Activated naive CD4-positive, alpha-beta T cell treated with Interleukin-2 at 50 U/mL for 16 hours (primary cell): ENCODE measurements at places on chromosomes 7 and 10.

- no peak for DNase-seq
These were observed 21.0 kb upstream of the ABI1 start for GRCh38 chr10:26881600-26882331.

DNA sequence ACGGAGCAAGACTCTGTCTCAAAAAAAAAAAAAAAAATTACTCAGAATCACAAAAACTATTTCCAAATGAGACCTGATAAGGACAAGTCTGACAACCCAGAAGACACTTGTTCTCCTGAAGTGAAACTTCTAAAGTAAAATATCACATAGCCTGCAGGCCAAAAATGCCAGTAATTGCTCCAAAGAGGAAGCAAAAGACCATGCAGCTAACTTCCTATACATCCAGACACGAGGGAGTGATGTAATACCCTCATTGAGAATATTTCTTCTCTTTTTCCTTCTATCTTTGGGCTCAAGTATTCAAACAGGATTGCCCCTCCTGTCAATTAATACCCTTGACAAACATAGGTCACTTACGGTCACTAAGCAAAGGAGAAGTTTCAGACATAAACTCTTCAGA lies 31.2 kb downstream of the ARMH3 start:
- no peak for DNase-seq

- DNase-seq, result no peak
These were observed 112.8 kb upstream of the CARD11 start for GRCh38 chr7:3156508-3156907.

DNA sequence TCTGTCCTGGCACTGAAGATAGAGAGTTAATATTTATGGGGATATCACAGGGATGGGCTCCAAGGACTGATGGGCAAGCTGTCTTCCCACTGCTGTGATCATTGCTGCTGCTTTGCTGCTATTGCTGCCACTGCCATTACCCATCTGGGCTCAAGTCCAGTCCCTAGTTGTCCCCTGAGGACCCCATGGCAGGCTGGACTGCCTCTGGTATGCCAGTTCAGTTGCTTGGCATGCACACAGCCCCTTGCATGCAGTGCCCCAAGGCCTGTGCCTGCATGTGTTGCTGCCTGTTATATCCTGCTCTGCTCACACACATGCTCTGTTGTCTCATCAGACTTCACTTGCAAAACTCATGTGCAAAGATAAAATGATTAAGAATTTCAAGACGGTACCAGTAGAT lies 109.5 kb downstream of the ADRA2A start:
- no peak for DNase-seq

GRCh38 chr7:70415179-70415972 lies 716.6 kb upstream of the GALNT17 start:
- DNase-seq, result no peak

DNA sequence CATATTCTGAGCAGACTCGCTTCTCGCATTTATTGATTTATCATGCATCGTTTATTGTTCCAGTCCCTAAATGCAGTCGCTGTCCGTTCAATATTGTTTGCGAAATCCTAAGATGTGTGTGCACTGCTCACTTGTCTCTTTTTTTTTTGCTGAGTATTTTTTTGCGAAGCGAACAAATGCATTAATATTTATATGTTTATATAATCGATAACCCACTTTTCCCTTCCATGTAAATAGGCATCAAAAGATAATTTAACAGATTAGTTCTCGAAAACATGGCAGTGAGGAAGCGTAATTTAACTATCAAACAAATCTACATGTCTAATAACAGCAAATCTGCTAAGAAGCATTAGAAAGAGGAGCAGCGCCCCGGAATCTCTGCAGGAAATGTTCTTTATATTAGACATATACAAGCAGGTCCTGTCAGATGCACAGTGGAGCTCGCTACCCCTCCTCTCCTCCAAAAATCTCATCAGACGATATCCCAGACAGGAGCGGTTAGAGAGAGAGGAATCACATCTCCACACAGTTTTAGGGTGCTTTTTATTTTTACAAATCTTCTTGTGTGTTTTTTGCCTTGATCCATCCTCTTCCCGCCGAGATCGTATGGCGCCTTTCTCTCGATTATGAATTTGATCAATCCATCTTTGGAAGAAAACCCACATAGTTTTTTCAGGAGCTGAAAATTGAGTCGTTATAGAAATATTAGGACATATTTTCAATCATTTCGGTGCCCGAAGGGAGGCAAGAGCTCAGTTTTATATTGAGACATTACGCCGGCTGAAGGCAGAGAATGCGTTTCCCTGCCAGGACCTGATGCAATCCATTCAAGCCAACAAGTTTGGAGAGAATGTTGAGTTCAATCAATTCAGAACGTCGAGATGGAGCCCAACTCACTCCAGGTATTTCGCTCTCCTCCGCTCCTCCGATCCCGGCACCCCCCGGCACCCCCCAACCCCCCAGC lies at the start of gene ARID5B:
ARID5B (plus strand) TSS at position 871 of the 964 bp plus-strand sequence; CDS start at position 882, 11 bp downstream.
- DNase-seq, result peak; percentile 57

DNA sequence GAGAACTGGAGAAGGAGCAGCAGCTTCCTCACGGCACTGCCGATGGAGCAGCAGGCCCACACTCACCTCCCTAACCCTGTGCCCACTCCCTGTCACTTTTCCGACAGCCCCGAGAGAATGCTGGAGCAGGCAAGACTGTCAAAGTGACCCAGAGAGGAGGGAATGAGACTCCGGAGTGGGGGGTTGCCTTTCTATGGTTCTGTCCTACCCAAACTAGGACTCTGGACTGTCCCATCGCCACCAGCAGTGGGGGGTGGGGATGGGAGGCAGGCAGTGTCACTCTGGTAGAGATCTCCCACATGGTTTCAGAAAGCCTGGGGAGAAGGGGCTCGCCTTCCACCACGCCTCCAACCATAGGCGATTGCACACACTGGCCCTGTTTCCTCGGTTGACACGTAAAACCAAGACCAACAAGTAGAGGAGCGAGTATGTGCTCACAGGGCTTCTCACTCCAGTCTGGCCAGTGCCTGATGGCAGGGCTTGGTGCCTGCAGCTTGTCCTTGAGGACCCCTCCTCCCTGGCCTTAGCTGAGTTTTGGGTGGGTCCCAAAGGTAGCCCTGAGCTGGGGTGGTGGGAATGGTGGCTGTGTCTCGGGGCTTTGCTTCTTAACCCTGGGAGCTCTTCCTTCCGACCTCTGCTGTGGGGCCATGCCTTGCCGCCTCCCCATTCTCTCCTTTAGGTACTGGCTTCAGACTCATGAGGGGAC lies 148.5 kb downstream of the PTPN20 start:
- DNase-seq, result no peak

- no peak for DNase-seq
These were observed 109.0 kb downstream of the EBF3 start for GRCh38 chr10:129854796-129855705.

- no peak for DNase-seq
These were observed 47.6 kb downstream of the TSPAN15 start for GRCh38 chr10:69498711-69499471.

DNA sequence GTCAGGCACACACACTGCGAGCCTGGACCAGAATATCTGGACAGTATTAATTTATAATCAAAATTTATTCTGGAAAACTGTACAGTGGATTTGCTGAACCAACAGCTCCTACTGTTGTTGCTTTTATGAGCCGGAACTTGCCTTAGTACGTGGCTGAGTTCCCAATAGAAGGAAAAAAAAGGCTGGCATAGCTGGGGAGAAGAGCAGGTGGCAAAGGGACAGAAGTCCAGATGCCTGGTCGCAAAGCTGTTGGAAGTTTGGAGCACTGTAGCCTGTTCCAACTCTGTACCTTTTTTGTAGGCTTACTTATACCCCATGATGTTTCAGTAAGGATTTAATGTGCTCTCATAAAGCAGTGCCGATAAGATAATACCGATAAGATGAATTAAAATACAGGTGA lies 333.8 kb downstream of the ABCA13 start:
- DNase-seq, result no peak

DNA sequence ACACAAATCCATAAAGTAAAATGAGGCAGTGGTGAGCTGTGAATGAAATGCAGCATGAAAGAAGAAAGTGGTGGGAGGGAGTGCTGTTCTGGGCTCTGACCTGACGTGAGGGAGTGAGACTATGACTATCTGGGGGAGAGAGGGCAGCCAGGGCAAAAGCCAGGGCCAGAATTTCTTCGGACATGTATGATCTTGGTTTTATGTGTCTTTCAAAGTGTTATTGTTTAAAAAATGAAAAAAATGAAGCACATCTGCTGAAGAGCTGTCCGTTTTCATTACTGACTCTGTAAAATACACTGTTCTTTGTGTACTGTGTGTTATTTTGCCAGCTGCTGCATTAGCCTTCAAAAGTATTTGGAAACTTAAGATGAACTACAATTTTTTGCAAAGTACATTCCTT lies 70.2 kb upstream of the KLF14 start:
- no peak for DNase-seq

GRCh38 chr10:104546756-104547155 lies 94.3 kb upstream of the SORCS3 start:
- no peak for DNase-seq

GRCh38 chr10:16779384-16779915 lies 37.8 kb downstream of the RSU1 start:
- DNase-seq, result peak; percentile 80

GRCh38 chr7:40156988-40157387 lies 22.2 kb downstream of the SUGCT start:
- DNase-seq, result no peak

DNA sequence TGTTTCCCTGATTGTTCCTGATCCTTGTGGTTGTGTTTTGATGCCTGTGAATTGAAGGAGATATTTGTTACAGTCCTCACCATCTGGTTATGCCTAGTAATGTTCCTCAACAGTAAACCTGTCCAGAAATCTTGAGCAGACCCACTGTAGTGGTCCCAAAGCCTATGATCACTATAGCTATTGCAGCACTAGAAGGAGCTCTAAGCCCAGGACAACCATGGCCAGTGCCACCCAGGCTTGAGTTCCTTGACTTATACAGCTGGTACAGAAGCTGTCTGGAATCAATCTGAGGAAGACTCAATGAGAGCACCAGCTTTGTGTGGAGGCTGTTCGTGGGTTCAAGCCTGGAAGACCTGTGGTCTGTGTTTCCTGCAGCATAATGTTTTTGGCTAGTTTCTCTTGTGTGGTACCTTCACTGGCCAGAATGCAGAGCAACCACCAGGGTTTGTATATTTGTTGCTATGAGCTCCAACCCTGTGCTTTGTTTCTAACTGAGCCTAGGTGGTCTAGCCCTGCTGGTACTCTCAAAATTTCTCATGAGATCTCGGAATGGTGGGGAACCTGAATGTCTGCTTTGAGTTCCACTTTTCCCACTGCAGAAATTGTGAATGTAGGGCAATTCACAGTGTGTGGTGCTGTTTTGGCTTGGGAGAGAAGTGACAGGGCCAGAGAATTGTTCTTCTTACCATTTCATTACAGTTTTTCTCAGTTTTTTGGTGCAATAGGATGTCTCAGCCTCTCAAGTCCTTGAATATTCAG lies 355.2 kb downstream of the SUGCT start:
- DNase-seq, result no peak

- DNase-seq, result no peak
These were observed 132.7 kb upstream of the RHOBTB1 start for GRCh38 chr10:61076572-61077114.

DNA sequence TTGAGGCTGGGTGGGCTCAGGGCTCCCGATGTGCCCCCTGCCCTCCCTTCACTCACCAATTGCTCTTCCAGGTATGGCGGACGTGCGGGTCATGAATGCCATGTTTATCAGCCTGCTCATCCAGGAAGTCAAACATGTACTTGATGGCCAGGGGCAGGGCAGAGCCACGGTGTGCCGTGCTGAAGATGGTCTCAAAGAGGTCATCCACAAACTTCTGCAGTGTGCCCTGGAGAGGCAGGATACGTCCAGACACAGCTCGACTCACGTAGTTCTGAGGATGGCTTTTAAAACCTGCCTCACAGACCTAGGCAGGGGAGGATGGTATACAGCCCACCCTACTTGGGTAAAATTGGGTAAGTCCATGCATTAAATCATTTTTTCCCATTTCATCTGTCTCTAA lies 431.2 kb downstream of the PLXNA4 start:
- DNase-seq, result no peak

DNA sequence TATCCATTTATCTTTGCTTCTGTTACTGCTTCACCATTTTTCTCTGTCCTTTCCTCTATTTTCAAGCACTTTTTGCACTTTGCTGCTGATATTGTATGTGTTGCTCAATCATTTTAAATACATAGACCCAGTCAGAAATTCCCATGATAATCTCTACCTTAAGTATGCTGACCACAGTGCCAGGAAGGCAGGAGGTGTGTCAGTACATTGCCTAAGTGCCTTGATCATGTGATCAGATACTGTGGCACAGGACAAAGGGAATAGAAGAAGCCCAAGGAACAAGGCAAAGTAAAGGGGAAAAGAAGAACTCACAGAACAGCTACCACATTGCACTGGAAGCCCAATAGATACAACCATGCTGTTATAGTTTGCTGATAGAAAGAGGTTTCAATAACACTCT lies 53.7 kb upstream of the CD36 start:
- no peak for DNase-seq

DNA sequence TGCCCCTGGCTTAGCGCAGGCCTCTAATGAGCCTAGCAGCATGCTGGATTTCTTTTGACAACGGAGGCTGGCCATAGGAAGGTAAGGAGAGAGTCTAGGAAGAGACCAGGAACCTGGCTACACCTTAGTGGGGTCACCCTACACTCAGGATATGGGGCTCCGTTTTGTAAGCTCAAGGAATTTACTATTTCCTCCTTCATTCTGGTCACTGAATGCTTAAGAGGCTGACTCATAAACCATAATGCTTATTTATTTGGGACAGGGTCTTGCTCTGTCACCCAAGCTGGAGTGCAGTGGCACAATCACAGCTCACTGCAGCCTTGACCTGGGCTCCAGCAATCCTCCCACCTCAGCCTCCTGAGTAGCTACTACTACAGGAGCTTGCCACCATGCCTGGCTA lies 38.4 kb downstream of the CARD11 start:
- no peak for DNase-seq

- no peak for DNase-seq
These were observed 26.4 kb downstream of the ENTPD1 start for GRCh38 chr10:95782318-95782717.

DNA sequence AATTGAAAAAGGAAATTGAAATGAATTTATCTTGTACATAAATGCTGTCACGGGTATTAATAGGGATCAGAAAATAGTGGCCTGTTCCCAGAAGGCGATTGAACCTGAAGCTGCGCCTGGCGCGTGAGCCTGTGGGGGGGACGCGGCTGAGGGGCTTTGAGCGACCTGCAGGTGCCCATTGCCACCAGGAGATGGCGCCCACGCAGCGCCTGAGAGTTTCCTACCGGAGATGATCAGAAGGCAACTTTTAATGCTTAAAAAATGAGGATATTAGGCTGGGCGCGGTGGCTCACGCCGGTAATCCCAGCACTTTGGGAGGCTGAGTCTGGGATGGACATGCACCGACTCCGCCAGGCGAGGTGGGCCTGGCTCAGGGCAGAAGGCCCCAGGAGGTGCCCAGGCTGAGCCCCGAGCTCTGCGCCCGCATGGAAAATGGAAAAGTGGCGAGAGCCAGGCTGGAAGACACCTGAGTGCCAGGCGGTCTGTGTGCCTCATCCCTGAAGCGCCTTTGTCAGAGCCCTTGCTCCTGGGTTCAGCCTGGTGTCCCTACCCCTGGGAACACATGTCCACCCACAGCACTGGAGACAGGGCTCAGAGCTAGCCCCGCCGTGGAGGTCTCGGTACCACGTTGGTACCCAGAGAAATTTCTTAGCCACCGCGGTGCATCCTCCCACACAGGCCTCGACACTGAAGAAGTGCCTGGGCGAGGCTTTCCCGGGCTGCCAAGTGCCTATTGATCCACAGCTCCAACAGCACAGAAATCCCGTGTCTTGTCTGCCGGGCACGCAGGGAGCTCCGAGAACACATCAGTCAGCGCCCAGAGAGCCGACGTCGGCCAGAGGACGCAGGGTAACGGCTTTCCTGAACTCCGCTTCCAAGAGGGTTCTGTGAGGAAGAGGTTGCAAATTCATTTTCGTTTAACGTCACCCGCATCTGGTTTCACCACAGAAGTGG lies 117.4 kb downstream of the INPP5A start:
- DNase-seq, result peak; percentile 55

GRCh38 chr10:112274831-112275230 lies 8.4 kb upstream of the TECTB start:
- DNase-seq, result no peak
